ENCODE measurements at places on chromosomes 2 and 18. TPM values are rescaled to one million over a fixed set of nuclear protein-coding genes. Genes with fewer than 3 reads are reported as not detected.

DOK6 gene
- under 0.01 TPM for total RNA-seq

GPR35 gene
- not detected for total RNA-seq

NEB gene
- 0.30 TPM for total RNA-seq

SLC14A1 gene
- not detected for total RNA-seq

DSC2 gene
- 0.07 TPM for total RNA-seq

PSMA8 gene
- total RNA-seq, result not detected

CTAGE1 gene
- total RNA-seq, result not detected

ADRA2B gene
- not detected for total RNA-seq
